ENCODE measurements at places on chromosomes 12 and 14.

GRCh38 chr14:73750531-73750901, 36.3 kb upstream of the PNMA1 start:
- DNase-seq, result no peak

- DNase-seq, result no peak
These were observed 20.2 kb downstream of the PLEKHD1 start for GRCh38 chr14:69504775-69505174.

DNA sequence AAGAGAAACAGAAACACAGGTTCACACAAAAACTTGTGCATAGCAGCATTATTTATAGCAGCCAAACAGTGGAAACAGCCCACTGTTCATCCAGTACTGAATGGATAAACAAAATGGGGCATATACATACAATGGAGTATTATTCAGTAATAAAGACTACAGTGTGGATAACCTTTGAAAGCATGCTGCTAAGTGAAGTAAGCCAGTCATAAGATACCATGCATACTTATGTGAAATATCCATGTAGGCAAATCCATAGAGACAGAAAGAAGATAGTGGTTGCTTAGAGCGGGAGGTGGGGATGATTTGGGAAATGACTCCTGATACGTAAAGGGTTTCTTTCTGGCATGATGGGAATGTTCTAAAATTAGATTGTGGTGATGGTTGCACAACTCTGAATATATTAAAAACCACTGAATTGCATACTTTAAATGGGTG, 99.4 kb downstream of the CRADD start:
- DNase-seq, result no peak

DNA sequence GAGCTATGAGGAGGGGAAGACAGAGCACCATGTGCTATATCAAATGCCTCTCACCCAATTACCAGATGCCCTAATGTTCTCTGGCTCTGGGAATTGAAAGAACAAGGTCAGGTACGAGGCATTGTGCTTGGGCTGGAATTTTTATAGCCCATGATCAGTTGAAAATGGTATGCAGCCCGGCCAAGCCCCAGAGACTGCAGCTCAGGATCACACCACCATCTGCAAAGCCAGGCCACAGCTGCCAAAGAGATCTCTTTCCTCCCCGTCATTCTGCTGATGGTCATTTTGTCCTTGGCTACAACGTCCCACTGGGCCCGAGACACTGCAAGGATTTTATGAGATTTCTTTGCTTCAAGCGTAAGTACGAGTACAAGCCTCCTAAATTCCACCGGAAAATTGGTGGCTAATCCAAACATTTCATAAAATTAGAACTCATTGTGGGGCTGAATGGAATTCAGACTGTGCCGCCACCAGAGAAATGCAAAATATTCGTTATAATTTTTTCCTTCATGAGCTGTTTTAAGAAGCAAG, 15.1 kb downstream of the NUAK1 start:
- DNase-seq, result no peak

DNA sequence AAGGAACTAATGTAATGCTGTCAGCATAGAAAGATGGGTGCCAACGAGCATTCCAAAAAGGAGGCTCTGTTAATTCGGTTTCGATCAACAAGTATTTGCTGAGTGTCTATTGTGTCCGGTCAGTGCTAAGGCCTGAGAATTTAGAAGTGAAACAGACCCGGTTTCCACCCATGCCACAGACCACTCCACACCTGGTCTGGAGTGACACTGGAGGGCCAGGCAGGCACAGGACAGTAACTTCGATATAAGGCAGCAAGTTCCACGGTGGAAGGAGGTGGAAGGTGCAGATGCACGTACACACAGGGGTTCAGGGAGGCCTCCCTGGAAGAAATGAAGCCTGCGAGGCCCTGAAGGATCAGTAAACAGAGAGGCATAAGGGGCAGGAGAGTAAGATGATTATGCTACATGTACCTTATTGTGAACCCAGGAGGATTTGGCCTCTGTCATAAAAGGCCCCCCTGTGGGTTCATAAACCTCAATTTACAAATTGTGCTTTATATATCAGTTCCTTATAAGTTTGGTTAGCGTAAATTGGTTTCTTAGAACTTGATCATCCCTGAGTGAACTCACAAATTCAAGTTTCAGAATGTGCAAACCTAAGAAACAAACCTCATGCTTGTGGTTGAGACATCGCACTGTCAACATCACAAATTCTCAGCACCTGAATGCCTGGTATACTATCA, 25.9 kb downstream of the SSH1 start:
- DNase-seq, result no peak

DNA sequence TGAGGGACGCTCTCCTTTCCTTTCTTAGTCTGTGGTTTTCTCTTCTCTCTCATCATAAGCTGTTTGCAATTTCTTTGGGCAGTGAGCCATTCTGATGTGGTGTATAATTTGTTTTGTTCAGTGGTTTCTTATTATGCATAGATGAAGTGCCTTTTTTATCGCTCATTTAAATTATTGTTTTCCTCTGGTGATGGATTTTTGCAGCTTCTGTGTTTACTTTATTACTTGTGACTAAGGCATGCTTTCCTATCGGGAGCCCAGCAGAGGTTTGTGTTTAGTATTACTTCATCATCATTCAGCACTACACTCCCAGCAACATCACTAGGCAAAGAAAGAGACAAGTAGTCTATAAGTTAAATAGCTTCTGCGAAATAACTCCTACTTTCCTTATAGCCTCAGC, 586.6 kb upstream of the NOVA1 start:
- DNase-seq, result no peak

- DNase-seq, result no peak
These were observed 8.3 kb upstream of the RNASE4 start for GRCh38 chr14:20676072-20676471.

- DNase-seq, result no peak
These were observed 8.3 kb downstream of the GALNT16 start for GRCh38 chr14:69268223-69268622.

- no peak for DNase-seq
These were observed 6.9 kb downstream of the CLBA1 start for GRCh38 chr14:104992501-104992900.

DNA sequence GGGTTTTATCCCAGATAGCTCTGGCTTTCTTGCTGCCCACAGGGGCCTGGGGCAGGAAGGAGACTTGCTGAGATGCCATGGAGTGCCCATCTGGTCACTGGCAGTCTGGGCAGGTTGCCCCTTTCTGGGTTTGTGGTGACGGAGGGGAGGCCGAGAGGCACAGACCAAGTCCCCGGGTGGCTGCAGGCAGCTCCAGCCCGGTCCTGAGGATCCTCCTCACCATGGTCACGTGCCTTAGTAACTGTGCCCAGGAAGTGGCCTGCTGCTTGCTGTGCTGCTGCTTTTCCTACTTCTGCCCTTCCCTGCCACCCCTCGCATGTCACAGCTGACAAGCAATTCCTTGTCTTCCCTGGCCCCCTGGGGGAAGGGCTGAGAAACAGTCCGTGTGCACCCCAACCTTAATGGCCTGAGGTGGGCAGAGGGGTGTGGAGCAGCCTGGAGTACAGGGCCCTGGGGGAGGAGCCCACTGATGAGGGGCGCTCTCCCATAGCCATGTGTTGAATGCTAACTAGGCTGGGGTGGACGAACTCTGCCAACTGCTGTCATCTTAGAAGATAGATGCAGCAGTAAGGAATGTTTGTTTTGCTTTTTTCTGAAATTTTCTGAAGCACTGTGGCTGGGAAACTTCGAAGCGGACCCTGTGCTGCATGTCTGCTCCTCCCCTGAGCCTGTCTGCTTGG, 54.9 kb upstream of the SRSF5 start:
- no peak for DNase-seq

DNA sequence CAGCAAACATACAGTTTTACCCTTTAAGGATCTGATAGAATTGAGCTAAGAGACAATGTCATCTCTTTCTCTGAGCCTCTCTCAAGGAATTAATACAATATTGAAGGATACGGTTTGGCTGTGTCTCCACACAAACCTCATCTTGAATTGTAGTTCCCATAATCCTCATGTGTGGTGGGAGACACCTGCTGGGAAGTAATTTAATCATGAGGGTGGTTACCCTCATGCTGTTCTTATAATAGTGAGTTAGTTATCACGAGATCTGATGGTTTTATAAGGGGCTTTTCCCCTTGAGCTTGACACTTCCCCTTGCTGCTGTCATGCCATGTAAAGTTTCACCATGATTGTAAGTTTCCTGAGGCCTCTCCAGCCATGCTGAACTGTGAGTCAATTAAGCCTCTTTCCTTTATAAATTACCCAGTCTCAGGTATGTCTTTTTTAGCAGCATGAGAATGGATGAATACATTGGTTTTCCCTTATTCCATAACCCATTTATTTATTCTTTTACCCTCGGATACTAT, 47.6 kb downstream of the TMEM30B start:
- no peak for DNase-seq

DNA sequence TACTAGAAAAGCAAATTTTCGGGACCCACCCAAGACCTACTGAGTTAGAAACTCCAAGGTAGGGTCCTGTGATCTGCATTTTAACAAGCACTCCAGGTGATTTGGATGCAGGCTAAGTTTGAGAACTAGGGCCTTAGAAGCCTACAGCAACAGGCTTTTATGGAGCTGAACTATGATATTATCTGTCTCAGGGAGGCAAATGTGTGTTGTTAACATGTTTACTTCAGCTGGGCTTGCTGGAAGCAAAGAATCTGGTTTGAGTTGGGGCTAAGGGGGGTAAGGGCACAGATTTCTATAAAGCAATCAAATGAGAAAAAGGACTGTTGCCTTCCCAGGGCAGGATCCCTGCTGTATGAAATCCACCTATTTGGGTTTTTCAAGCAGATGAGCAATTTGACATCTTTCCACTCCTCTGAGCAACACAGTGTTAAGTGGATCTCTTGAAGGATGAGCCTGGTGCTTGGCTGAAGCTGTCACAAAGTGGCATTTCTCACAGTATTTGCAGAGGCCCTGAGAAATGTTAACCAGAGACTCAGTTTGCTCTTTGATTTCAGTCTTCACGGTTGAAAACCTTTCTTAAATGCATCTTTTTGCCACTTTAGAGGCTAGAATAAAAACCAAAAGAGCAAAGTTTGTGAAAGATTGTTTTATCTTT, 36.2 kb upstream of the SOCS2 start:
- no peak for DNase-seq

DNA sequence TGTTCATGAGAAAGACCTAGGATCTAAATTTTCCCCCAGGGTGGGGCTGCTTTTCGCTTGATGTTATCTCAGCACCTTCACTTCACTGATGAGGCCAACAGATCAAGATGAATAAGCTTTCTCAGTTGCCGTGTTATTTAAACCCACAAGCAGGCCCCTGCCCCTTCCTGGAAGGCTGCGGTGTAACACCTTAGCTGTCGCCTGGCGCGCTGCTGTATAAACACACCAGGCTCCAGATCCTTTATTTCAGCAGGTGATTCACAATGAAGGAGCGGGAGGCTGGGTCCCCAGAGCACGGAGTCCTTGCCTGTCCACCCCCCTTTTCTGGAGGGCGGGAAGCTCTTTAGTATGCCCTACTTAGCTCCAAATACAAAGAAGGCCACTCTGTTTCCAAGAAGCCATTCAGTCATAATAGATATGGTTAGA, 515.4 kb downstream of the FUT8 start:
- DNase-seq, result peak; percentile 88

DNA sequence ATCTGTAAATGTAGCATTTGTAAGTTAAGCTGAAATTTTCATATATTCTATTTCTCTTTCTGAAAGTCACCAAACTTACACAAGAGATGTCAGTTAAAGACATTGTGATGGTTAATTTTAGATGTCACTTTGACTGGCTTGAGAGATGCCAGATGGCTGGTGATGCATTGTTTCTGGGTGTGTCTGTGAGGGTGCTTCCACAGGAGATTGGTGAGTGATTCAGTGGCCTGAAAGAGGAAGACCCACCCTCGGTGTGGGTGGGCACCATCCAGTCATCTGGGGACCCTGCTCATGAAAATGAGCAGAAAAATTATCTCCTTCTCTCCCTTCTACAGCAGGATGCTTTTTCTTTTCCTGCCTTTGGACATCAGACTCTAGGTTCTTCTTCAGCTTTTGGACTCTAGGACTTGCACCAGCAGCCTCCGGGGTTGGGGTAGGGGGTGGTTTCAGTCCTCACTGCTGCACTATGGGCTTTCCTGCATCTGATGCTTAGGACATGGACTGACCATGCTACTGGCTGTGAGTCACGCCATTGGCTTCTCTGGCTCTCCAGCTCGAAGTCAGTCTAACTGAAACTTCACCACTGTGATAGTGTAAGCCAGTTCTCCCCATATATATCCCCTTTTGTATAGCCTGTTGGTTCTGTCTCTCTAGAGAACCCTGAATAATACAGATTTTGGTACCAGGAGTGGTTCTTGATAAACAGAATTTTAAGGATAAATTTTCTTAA, 20.9 kb downstream of the PDE6H start:
- DNase-seq, result peak; percentile 37

DNA sequence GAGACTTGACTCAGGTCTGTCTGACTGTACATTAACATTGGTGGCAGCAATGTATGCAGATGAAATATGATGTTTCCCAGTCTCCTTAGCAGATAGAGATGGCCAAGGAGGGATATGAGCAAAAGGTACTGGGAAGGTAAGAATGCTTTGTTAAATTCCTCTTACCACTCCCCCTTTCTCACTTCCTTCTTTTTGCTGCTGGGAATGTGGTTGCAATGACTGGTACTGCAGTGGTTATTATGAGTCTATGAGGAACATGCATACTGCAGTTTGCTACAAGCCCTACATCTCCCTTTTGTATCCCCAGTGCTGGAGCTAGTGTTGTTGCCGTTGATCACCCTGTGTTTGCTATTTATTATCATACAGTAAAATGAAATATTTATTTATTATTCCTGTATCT, 35.9 kb downstream of the ALDH1L2 start:
- DNase-seq, result no peak

DNA sequence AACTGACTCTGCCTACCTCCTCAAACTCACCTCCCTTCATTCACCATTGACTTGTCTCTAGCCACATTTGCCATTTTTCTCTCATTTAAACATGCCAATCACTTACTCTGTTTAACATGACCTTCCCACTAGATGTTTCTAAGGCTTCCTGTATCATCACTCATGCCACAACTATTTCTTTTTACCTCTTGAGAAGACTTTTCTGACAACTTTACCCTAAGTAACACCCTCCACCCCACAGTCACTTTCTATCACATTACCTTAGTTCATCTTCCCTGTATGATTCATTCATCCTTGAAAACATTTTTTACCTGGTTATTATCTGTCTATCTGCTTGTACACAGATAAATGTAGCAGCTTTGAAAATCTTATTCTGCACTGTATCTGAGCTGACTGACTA, 19.4 kb downstream of the PLCZ1 start:
- DNase-seq, result no peak

- no peak for DNase-seq
These were observed 66.8 kb upstream of the KRAS start for GRCh38 chr12:25317553-25317952.

GRCh38 chr12:59708484-59708883, 112.7 kb downstream of the SLC16A7 start:
- no peak for DNase-seq

Data from activated CD4-positive, alpha-beta T cell treated with anti-CD3 and anti-CD28 coated beads for 48 hours (primary cell).